Sigmoid colon (tissue), 7 donors: ENCODE measurements at places on chromosomes 16 and 17. TPM values are rescaled to one million over a fixed set of nuclear protein-coding genes. Genes with fewer than 3 reads are reported as not detected.

The TP53TG3B gene
- not detected for polyA plus RNA-seq

DNA sequence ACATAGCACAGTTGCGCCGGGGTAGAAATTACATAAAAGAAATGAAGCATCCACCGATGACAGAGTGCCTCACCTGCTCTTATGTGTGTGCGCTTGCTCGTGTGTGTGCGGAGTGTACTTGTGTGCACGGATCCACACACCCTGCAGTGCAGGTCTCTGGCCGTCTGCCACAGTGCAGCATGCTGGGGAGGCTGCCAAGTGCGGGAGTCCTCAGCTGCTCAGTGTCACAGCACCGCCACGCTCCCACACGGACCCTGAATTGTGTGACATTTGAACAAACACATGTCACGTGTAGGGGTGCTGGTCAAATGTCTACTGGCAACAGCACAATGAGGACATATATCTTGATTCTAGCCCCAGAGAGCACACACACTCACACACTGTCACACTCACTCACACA lies 243.0 kb upstream of the MYOCD start:
- H3K27ac ChIP-seq, result peak overlapping the region; percentile 83
- H3K4me1 ChIP-seq, result no peaks in the 10 kb centered on the region
- no peak overlapping the region for H3K4me3 ChIP-seq
- DNase-seq, result peak; percentile 90
- no peaks in the 10 kb centered on the region for H3K36me3 ChIP-seq

DNA sequence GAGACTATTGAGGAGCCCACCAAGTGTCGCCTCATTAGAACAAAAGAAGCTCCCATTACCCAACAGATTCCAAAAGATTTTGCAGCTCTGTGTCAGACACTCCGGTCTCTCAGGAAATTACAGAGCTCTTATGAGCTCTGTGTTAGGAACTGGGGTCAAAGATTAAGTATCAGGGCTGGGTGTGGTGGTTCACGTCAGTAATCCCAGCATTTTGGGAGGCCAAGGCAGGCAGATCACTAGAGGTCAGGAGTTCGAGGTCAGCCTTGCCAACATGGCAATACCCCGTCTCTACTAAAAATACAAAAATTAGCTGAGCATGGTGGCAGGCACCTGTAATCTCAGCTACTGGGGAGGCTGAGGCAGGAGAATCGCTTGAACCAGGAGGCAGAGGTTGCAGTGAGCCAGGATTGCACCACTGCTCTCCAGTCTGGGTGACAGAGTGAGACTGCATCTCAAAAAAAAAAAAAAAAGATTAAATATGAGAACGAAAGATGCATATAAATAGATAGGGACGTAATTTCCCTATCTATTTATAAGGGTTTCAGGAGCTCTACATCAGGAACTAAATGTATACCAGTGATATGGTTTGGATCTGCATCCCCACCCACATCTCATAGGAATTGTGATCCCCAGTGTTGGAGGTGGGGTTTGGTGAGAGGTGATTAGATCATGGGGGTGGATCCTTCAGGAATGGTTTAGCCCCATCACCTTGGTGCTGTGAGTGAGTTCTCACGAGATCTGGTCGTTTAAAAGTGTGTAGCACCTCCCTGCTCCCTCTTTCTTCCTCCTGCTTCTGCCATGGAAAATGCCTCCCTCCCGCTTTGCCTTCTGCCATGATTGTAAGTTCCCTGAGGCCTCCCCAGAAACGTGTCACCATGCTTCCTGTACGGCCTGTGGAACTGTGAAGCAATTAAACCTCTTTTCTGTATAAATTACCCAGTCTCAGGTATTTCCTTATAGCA lies 111.4 kb downstream of the PRKCA start:
- H3K4me3 ChIP-seq, result no peak overlapping the region
- H3K27me3 ChIP-seq, result no peaks in the 10 kb centered on the region
- H3K4me1 ChIP-seq, result peaks cover 21% of the 10 kb centered on the region
- DNase-seq, result no peak
- H3K36me3 ChIP-seq, result no peaks in the 10 kb centered on the region
- H3K27ac ChIP-seq, result no peak overlapping the region

- H3K4me3 ChIP-seq, result peak within 1 kb of the TSS; percentile 14
- H3K27me3 ChIP-seq, result peaks cover 63% of the 10 kb centered on the region
- H3K36me3 ChIP-seq, result no peaks in the 10 kb centered on the region
- DNase-seq, result no peak
- no peak within 1 kb of the TSS for H3K27ac ChIP-seq
Observed at GRCh38 chr16:1333149-1333812, at the start of gene BAIAP3. Gene BAIAP3, plus strand, starts transcription at chr16:1333645. Its CDS starts 4,905 bp downstream, at chr16:1338550.

GRCh38 chr16:85720302-85720637 lies 30.6 kb downstream of the C16orf74 start:
- no peaks in the 10 kb centered on the region for H3K4me1 ChIP-seq
- H3K27ac ChIP-seq, result no peak overlapping the region
- no peaks in the 10 kb centered on the region for H3K36me3 ChIP-seq
- H3K4me3 ChIP-seq, result no peak overlapping the region
